ENCODE measurements at places on chromosomes 12 and 14.

DNA sequence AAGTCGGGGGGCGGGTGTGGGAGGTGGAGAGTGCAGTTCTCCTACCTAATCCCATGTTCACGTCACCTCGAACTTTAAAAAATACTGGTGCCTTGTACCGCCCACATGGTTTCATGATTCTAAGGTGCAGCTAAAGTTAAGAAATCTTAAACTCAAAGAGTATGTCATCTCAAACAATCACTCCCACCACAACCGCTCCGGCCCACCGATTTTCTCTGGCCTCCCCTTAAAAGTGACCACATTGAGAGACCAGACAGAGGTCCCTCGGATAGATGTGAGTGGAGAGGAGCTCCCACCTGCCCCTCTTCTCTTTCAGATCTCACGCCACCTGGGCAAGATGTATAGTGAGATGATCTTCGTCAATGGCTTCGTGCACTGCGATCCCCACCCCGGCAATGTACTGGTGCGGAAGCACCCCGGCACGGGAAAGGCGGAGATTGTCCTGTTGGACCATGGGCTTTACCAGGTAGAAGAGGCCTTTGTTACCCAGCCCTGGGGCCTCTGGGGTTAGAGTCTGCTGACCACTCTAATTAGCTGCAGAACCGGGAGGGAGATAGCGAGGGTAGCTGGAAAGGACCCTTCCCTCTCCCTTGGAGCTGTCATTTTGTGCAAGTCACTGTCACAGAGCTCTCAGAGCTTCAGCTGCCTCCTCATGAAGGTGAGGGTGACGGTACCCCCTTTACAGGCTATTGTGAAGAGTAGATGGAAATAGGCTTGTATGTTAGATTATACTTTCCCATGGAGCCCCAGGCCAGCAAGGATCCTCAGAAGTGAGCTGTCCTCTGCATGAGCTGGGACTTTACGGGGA, 124.4 kb downstream of the ADCK1 start:
- no peak for DNase-seq

DNA sequence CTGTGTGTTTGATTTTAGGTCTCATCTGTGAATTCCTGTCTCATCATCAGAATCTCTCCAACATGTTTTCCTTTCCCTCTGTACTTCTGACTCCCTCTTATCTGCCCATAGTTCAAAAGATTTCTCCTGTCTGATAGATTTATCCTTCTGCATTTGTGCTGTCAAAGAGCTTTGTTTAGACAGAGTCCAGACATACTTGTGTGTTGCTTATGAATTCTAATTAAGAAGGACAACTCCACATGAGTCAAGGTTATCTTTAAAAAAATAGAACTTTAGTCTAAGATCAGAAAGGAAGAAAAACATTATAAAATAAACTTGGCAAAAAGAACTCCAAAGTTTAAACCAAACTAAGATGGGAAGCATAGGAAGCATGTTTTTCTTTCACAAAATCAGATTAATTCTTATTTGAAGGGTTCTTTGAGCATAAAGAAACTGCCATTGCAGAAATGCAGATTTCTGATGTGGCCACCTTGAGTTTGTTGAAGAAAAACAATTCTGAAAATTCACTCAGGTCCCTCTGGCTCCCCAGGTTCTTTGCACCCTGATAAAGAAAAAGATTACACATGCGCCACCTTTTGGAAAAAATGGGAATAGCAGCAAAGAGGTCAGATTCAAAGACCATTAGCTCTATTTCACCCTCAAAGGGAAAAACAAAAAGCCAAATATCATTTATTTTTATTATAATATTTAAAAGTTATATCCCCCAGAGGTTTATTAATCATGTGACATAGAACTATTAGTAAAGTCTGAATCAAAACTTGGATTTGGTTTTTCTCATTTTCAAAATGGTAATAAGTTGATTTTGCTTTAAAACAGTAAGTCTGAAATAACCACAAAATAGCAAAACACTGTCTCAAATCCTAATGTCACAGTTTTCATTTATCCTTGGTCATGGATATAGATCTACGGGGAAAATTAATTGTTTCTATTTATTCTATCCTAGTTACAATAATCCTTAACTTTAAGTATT, 143.7 kb upstream of the DCN start:
- DNase-seq = no peak

- DNase-seq = no peak
These were observed 68.4 kb downstream of the CRACR2A start for GRCh38 chr12:3684449-3685051.

DNA sequence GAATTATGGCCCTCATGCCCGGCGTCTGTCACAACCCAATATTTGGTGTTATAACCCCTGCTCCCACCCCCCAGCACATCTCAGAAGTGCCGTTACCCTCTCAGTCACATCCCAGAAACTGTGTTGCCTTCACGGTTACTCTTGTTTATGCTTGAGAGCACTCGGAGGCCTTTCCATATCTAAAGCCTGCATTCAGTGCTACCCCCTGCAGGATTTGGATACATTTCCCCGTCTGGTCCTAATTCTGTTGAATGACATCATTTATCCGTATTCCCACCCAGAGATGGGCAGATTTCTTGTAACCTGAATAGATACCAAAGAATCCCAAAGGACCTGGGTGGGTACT, 19.1 kb upstream of the FOS start:
- DNase-seq = no peak

GRCh38 chr12:110641521-110641920, 27.6 kb downstream of the TCTN1 start:
- DNase-seq = no peak

DNA sequence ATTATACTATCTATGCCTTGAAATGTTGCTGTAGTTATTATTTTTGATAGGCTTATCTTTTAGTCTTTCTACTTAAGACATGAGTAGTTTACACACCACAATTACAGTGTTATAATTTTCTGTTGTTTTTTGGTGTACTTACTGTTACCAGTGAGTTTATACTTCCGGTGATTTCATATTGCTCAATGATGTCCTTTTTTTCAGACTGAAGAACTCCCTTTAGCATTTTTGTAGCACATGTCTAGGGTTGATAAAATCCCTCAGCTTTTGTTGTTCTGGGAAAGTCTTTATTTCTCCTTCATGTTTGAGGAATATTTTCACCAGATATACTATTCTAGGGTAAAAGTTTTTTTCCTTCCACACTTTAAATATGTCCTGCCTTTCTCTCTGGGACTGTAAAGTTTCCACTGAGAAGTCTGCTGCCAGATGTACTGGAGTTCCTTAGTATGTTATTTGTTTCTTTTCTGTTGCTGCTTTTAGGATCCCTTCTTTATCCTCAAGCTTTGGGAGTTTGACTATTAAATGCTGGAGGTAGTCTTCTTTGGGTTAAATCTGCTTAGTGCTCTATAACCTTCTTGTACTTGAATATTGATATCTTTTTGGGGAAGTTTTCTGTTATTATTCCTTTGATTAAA, 41.5 kb upstream of the FERMT2 start:
- DNase-seq = no peak

DNA sequence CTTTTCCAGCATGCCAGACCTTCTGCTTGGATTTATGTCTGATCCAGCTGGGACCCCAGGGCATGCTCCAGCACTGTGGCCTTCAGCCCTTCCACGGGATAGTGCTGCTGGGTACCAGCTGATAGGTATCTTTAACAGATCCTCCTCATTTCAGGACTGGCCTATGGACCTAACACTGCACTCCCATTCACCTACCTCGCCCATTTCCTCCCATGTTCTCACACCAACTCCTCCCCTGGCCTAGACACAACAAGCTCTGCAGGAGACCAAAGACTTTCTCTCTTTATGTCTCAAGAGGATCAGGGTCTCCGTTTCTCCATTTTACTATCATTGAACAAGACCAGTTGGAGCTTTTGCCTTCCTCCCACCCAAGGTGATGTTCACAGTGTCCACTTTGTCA, 140.0 kb upstream of the TMCC3 start:
- no peak for DNase-seq

- DNase-seq = peak; percentile 57
These were observed 170.1 kb upstream of the PWP1 start for GRCh38 chr12:107515446-107515958.

- no peak for DNase-seq
These were observed 156.7 kb upstream of the RTL1 start for GRCh38 chr14:101060171-101060601.

DNA sequence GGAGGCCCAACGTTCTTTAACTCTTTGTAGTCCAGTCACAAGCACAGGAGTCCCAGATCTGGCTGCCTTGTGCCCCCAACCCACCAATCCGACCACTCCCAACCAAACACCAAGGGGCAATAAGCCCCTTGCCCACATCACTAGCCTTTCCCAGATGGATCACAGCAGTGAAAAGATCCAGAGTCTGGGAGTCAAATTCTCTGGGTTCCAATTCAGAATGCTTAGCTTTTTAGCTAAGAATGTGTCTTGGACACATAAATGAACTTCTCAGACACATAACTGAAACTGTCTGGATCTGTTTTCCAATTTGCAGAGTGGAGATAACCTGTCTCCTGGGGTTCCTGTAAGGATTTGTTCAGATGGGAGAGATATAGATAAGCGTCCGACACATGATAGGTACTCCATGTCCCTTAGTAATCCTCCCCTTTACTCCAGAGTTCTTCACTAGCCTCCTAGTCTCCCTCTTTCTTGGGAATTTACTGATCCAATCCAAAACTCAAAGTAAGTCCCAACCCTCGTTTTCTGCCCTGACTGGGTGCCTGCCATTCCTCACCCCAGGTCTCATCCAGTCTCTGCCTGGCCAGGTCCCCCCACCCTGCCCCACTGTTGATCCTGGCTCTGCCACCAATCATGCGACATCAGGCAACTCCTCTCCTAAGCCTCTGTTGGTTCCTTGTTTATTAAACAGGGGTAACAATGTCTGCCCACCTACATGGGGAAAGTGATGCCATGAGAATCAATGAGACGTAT, 439 bp upstream of the TNFRSF1A start:
- DNase-seq = no peak

- DNase-seq = no peak
These were observed 962 bp downstream of the LEMD3 start for GRCh38 chr12:65170209-65170881.

DNA sequence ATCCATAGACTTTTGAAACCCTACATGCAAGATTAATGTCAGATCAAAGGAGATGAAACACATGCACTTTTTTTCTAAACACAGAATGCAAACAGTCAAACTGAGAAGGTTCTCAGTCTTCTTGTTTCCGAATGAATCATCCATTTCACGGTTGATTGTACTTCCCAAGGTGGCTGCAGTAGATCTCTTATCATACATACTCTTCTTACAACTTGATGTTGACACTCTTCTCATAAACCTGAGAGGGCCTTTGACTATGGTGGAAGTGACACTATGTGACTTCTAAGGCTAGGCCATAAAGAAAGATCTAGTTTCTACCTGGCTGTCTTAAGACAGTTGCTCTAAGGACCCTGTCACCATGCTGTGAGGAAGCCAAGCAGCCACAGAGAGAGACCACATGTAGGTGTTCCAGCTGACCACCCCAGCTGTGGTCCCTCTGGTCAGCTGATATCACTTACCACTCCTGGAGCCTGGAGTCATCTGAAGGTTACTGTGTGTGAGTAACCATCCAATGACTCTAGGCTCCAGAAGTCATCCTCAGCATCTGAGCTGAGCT, 67.2 kb upstream of the HMGA2 start:
- DNase-seq = no peak
